Subcutaneous preadipocyte (primary cell): ENCODE measurements at places on chromosomes 3 and 15. TPM values are rescaled to one million over a fixed set of nuclear protein-coding genes. Genes with fewer than 3 reads are reported as not detected.

Gene FBXL22
- 0.20 and 2.6 TPM in 2 replicates for total RNA-seq

Gene VIPR1
- total RNA-seq = not detected in 2 replicates

Gene TMEM108
- under 0.01 TPM in 1 of 2 replicates, not detected in the other for total RNA-seq

Gene SLC22A14
- total RNA-seq = 0.20 and 1.5 TPM in 2 replicates

Gene MAP3K13
- 10.3 and 14.5 TPM in 2 replicates for total RNA-seq

Gene CD200
- not detected in 2 replicates for total RNA-seq

Gene IL17RB
- under 0.01 TPM in 1 of 2 replicates, not detected in the other for total RNA-seq

Gene GHRL
- total RNA-seq = not detected in 2 replicates

Gene GMPPB
- total RNA-seq = 16.2 and 26.0 TPM in 2 replicates

Gene NR2E3
- 0.20 and 0.37 TPM in 2 replicates for total RNA-seq

Gene GOLGA8G
- total RNA-seq = not detected in 2 replicates

Gene SLC2A2
- total RNA-seq = not detected in 2 replicates

Gene SHF
- total RNA-seq = 0.73 and 0.78 TPM in 2 replicates

Gene SV2B
- not detected in 2 replicates for total RNA-seq

Gene SI
- not detected in 2 replicates for total RNA-seq

Gene NIT2
- total RNA-seq = 24.3 and 25.6 TPM in 2 replicates

Gene DPPA4
- not detected in 2 replicates for total RNA-seq

Gene VPS18
- total RNA-seq = 38.9 and 42.8 TPM in 2 replicates
